ENCODE measurements at places on chromosomes 12 and 14.
A peak's percentile ranks its signal among the peaks of the same experiment; 100 is the strongest.

DNA sequence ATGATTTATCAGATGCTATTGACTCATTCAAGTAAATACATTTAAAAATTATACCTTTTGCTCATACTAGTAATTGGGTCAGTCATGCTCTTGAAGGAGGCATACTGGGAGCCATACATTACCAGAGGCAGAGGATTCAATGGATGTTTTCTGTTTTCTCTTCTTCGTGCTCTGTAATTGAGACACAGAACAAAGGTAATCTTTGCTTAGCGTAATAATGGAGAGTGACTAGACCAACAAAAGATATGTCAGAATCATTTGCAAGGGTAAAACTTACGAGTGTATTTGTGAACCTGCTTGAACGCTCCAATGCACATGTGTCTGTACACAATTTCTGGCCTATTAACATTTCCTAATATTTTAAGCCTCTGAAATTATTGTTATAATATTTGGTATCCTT lies 296.4 kb downstream of the FOXG1 start:
- DNase-seq = no peak

- DNase-seq = no peak
Observed at GRCh38 chr14:48826058-48826457, 760.1 kb downstream of the RPS29 start.

DNA sequence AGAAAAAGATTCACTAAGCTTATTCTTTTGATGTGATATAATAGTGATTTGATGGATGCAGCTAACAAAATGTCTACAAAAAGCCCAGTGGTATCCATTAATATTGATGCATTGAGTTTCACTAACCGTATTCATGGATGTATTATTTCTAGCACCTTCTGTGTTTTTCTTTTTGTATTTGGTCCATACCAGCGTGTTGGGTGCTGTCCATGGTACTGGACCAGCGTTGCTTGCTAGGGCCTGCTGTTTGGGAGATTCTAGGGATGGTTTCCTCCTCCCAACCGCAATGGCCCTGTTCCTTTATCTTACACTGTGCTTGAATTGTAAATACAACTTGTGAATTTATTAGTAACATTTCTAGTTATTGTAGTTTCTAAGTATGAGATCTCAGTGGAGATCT lies 31.7 kb downstream of the ANO4 start:
- peak; percentile 73 for DNase-seq

- peak; percentile 78 for DNase-seq
Observed at GRCh38 chr12:45483571-45483970, 245.9 kb upstream of the ARID2 start.

DNA sequence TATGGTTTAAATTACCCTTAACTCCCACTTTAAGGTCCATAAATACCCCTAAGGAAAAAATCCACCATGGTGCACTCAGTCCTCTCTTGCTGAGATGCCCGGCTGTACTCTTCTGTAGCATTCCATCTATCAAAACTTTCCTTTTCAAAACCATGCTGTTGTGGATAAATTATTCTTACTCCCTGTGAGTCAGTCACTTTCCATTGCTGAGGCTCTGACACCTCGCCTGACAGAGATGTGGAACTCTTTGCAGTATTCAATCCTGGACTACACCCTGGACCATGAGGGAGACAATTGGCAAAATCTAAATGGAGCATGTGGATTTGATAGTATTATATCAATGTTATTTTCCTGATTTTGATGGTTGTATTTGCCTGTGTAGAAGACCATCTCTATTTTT lies 49.1 kb downstream of the AVPR1A start:
- DNase-seq = no peak

DNA sequence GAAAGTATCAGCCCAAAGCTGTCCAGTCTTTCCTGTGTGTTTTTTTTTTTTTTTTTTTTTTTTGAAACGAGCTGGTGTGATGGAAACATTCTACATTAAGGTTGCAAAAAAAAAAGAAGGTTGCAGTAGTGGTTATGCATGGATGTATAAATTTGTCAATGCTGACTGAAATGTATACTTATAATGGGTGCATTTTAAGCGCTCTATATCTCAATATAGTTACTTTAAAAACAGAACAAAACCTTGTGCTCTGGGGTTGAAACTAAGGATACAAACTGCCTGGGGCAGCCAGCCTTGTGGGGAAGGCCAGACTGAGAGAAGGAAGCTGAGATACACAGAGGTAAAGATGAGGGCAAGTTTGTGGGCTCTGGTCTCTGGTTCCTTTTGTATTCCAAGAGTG lies 87.3 kb upstream of the RMST start:
- no peak for DNase-seq

Data from aorta (tissue), 5 donors.